ENCODE measurements at places on chromosomes 6 and 20.

GRCh38 chr6:55299286-55299985 lies 27.8 kb upstream of the GFRAL start:
- DNase-seq, result no peak

DNA sequence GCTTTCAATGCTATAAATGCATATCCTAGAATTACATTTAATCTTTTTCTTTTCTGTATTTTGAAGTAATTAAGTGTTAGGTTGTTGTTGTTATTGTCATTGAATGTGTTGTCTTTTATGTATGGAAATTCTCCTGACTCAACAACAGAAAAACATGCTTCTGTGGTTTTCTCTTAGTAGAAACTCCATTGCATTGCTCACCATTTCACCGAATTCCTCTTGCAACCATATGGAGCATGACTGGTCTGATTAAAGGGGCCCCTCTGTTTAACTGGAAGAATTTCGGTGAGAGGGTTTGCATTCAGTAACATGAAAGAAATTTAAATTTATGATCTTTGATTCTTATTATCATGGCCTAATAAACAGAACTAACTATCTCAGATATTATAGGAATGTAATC lies 454.3 kb upstream of the JARID2 start:
- DNase-seq, result no peak

DNA sequence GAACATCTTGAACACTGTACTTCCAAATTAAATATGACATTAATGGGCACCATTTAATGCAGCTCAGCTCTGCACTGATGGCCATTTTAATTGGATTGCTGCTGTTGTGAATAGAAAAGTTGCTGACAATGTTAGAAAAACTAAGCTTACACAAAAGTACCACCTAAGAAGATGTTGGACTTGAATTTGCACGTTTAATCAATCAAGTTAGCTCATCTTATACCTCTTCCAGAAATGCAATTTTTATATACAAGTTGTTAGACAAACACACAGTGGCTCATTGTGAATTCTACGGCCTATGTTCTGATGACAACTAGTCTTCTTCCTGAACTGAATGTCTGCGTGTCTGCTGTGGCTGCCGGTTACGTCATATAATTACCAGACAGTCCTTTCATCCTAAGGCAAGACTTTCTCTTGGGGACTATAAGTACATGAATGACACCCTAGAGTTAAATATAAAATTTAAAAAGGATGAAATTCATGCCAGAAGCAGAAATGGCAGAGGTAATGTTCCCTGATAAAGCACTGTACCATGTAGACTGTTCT lies 330.2 kb downstream of the EPM2A start:
- DNase-seq, result no peak

- no peak for DNase-seq
Observed at GRCh38 chr6:31038559-31038958, 28.3 kb downstream of the MUC22 start.

DNA sequence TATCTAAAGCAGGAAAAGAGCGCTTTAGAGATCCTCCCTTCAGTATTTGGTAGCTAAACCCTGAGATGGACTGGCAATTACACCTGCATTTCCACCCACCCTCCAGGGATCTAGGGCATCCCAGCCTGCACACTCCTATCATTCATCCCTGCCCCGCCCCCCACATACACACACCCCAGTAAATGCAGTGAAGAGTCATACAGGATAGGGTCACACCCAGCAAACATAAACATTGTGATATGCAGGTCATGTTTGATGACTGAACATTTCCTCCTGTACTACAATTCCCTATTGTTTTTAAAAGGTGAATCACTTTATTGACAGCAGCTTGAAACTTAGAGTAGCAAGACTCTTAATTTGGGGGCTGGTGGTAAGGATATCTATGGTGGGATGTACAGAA lies 112.9 kb downstream of the FOXO3 start:
- DNase-seq, result no peak

GRCh38 chr6:20541382-20541781 lies 7.1 kb downstream of the CDKAL1 start:
- no peak for DNase-seq

GRCh38 chr6:153135681-153136080 lies 4.6 kb upstream of the RGS17 start:
- no peak for DNase-seq

GRCh38 chr20:52242237-52243230 lies 51.0 kb upstream of the ZFP64 start:
- peak; percentile 37 for DNase-seq

GRCh38 chr6:92826633-92827032 lies 592.7 kb downstream of the EPHA7 start:
- no peak for DNase-seq

GRCh38 chr20:37298190-37298939 lies 8.9 kb downstream of the MANBAL start:
- no peak for DNase-seq

- DNase-seq, result no peak
Observed at GRCh38 chr6:81633391-81633790, 119.1 kb downstream of the TENT5A start.

GRCh38 chr6:152378169-152378568 lies 259.0 kb downstream of the SYNE1 start:
- DNase-seq, result no peak
